ENCODE measurements at places on chromosomes 3 and 15.
A peak's percentile ranks its signal among the peaks of the same experiment; 100 is the strongest.

DNA sequence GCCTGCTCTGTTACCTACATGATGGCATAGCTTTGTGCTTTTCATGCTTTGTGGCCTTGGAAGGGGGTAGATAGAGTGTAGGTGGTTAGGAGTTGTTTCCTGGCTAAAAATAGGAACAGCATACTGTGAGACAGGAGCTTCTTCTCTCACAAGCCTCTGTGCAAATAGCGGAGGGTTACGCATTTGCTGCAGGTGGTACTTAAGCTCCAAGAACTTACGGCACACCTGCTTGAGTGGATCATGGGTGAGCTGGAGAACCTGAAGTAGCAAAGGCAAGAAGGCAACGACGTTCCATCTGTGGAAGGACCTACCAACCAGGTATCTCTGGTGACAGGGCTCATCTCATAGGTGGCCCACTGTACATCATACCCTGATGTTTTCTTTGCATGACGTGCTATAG lies 66.0 kb downstream of the ST6GAL1 start:
- DNase-seq = no peak

- DNase-seq = no peak
These were observed 3.4 kb downstream of the FGD5 start for GRCh38 chr3:14822134-14822533.

DNA sequence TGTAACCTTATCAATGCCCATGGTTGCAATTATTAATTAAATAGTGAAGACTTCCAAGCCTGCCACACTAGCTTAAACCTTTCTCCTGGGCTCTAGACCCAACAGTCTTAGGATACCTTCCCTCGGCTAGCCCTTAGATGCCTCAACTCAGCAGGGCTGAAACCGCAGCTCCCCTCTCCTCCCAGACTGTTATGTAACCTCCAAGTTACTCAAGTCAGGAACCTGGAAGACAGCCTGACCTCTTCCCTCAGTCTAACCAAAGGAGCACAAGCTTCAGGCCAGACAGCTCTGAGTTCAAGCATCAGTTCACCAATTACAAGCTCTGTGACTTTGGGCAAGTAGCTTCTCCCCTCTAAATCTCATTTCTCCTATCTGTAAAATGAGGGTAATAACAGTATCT lies 70.5 kb upstream of the HACD2 start:
- DNase-seq = no peak

DNA sequence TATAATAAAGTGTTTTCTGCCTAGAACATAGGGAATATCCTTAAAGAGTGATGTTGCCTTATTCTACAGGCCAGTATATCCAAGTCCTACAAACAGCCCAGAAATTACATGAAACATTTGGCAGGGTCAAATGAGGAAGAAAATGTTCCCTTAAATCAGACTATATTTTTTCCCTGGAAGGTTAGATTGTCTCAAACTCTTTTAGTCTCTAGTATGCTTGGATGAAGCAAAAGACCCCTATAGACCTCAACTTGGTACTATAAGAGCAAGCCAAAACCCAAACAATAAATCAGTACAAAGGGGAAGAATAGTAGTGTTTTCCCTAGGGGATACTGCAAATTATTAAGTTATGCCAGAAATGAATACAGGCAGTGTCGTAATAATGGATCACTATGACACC lies 310.2 kb downstream of the SLC9A9 start:
- no peak for DNase-seq

GRCh38 chr3:111594205-111594604 lies 941 bp downstream of the ZBED2 start:
- DNase-seq = peak; percentile 42

DNA sequence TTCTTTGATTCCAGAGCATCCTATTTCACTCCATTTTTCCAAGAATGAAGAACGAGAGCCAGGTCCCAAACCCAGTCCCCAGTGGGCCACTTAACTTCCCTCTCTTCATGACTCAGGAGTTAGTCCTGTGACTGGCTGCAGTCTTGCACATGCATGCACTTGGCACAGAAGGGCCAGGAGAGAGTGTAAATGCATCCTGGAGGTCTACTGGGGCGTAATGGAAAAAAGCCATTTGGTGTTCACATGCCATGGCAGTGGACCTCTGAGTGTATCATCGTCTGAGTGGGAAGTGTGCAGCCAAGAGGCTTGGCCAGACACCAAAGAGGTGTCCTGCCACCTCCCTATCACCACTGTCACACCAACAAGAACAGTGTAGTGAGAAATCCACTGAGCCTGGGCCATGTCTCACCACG lies 15.1 kb upstream of the RFTN1 start:
- DNase-seq = no peak

DNA sequence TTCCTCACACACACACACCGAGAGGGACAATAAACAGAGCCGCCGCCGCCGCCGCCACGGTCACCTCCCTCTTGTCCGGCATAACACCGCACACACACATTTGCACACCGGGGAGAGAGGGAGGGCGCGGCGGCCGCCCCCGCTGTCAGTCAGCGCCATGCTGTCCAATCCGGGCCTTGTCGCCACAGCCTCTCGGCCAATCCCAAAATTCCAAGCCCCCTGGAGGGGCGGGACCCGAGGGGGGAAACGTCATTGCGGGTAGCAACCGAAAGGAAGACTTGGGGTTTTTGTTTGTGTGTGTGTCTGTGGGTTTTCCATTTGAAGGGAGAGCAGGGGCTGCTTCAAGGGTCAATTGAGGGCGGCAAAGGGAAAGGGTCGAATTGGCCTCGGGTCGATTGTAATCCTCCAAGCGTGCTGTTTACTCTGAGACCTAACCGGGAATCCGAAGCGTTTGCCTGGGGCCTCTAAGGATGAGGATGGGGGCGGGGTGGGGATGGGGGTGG lies at the start of gene TOP2B:
TOP2B (minus strand) TSS at position 96 of the 503 bp plus-strand sequence. CDS start 610 bp downstream, outside the sequence.
- DNase-seq = peak; percentile 80

GRCh38 chr3:58497097-58497496 lies 5.2 kb downstream of the KCTD6 start:
- no peak for DNase-seq

DNA sequence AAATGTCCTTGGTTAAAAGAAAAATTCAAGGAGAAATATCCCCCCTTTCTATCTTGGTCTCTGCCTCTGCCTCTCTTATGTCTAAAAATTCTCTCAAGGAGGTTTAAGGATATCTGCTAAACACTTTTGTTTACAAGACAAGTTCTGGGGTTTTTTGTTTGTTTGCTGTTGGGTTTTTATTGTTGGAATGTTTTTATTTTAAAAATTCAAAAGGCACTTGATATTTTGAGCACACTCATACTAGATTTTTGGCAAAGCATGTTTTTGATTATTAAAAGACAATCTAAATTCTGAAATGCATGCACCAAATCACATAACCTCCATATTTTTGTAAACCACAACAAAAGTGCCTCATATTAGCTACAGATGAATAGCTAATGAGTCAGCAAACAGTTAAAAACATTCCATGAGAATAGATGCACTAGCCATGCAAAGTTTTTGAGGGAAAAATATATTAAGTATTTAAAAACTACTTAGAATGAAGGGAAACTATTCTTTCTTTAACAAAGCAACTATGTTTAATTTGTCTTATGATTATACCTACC lies 84.6 kb downstream of the ZBTB20 start:
- peak; percentile 66 for DNase-seq

DNA sequence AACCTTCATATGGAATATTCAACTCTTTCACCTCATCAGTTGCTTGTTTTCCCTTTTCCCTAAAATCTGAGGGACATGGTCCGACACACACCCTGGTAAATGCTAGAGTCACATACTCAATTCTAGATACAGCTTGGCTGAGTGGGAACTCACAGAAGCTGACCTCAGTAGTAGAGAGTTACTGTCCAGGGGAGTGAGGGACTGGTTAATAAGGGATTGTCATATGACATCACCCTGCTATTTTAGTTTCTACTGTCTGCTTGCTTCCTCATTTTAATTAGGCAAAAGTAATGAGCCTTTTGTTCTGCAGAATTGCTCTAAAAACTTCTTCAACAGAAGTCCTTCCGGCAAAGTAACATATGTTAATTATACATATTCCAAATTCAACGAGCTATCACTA lies 244.5 kb downstream of the ZIC4 start:
- DNase-seq = no peak

- DNase-seq = no peak
These were observed 262.8 kb upstream of the TBL1XR1 start for GRCh38 chr3:177460047-177460446.

DNA sequence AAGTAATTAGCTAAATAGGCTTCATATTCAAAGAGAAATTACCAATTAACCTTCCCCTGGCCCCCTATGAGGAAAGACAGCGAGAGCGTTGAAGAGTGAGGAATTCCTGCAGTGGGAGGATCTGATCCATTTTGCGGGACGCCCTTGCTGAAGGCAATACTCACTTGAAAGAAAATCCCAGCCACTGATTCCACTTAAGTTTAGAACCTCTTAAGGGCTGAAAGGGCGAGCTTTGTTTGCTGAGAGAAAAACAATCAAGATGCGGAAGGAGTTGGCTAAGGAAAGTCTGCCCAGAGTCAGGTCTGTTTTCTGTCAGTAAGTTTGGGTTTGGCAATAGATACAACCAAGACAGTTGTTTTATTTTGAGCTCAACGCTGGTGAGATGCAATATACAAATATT lies 102.8 kb upstream of the GBE1 start:
- no peak for DNase-seq

- peak; percentile 53 for DNase-seq
These were observed 482.3 kb upstream of the NECTIN3 start for GRCh38 chr3:110589341-110589740.

DNA sequence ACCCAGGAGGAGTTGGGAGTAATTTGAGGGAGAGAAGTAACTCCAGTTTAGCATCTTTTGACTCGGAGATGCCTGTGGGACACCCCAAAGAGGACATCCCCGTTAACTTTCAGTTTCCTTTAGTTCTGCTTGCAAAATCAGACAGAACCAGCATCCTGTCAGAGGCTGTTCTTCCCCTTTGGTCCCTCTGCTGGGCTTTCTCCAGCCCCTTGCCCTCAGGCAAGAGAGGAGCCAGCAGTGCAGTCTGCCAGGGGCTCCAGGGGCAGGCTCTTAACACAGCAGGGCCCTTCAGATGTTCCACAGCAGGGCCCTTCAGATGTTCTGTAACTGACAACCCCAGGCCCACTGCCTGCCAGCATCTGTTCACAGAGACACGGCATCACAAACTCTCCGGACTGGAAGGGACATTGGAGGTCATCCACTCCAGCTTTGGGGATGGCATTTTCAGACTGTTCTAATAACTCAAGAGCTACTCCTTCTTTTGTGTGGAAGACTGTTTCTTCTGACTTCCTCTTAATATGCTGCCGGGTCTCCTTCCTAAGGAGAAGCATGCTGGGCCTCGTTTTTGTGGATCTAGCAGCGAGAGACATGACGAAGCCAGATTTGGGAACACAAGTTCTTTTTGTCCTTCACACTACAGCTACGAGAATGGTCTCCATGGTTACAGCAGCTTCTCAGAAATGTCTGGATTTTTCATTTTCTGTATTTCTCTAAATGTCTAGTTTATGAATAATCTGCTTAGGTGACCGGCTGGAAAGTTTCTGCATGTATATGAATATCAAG lies 51.9 kb downstream of the KY start:
- no peak for DNase-seq

- DNase-seq = no peak
These were observed 99.7 kb upstream of the TLE3 start for GRCh38 chr15:70197318-70197944.

- no peak for DNase-seq
These were observed 8.9 kb downstream of the PARP14 start for GRCh38 chr3:122689587-122689986.

GRCh38 chr15:39315206-39315850 lies 265.6 kb upstream of the THBS1 start:
- DNase-seq = no peak

DNA sequence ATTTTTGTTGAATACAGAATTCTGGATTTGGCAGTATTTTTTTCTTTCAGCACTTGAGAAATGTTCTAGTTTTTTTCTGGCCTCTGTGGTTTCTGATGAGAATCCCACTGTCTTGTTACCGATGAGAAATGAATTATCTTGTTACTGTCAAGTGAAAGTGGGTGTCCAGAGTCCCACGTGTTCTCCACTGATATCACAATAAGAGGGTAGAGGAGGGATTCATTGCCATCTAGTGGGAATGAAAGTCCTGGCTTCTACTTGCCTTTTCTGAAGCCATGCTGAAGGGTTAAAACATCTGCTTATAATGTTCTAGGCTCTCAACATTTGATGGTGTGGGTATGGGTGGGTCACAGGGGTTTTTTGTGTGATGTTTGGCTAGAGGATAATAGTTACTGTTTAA lies 66.1 kb downstream of the SEC22A start:
- DNase-seq = no peak

DNA sequence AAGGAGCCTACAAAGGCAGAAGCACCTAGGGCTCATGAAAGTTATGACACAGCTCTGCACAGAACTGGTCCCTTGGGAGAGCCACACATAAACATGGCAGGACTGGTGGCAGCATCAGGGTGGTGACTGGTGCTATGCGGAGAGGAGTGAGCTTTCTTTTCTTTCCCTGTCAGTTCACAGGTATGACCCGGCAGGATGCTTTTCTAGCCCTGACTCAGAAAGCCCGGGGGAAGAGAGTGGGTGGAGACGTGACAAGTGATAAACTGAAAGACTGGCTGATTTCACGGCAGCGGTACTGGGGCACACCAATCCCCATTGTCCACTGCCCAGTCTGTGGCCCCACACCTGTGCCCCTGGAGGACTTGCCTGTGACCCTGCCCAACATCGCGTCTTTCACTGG lies 103.0 kb downstream of the LARS2 start:
- DNase-seq = no peak

GRCh38 chr3:129777806-129778205 lies 115.7 kb downstream of the TMCC1 start:
- DNase-seq = no peak

DNA sequence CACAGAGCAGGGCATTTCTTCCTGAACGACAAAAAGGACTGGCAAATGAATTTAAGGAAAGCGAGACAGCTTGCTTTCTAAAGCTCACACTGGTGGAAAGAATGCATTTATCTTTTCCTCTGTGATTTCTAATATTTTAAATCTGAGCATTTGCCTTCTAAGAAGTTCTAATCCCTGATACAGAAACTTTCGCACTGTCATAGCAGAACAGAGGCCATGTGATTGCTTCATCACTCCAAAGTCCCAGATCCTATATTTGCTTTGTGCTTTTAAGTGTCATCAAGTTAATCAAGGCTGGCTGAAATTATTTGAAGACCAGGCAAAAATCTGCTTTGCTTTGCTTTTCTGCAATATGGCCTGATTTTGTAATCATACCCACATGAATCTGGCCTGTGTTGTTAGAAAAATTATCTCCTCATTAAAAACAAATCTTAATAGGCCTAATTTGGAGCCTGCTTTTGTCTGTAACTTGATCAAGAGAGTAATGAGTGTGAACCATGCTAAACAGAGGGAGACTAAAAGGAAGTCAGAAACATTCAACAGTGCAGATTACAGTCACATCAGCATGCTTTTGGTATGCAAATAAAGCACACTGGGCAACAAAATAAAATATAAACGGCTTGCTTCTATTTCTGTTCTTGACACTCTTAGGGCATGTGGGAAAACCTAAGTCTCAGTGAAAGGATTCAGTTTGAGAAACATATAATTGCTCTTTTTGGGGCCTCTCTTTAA lies 178.2 kb upstream of the ADAMTS9 start:
- DNase-seq = no peak

DNA sequence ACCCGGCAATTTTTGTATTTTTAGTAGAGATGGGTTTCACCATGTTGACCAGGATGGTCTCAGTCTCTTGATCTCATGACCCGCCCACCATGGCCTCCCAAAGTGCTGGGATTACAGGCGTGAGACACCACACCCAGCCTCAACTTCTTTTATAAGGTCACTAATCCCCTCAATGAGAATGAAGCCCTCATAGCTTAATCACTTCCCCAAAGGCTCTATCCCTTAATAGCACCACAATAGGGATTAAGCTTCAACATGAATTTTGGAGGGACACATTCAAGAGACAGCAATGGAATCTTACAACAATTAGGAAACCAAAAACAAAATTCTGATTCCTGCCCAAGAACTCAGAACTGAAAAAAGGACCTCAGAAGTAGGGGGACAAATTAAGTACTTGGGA lies 126.8 kb downstream of the ATP1B3 start:
- DNase-seq = no peak

Measured in GM04503 (cell line).